HEK293T (cell line): ENCODE measurements at places on chromosomes 1 and 21.

DNA sequence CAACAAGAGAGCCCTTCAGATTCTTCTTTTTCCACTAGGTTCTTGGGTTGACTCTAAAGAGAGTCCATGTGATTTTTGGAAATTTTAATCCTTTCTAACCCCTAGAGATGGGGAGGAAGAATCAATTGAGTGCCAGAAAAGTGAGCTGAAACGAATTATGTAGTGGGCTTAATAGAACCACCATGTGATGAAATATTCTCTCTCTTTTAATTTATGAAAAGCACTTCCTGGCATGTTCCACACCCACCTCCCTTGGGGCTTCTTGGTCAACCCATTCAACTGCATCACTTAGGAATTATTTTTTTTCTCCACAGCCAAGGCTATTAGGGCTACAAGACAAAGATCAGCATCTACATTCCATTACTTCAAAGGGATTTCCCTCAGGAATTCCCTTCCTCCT is 79.6 kb downstream of the ZC3H11B start:
- DNase-seq: no peak

DNA sequence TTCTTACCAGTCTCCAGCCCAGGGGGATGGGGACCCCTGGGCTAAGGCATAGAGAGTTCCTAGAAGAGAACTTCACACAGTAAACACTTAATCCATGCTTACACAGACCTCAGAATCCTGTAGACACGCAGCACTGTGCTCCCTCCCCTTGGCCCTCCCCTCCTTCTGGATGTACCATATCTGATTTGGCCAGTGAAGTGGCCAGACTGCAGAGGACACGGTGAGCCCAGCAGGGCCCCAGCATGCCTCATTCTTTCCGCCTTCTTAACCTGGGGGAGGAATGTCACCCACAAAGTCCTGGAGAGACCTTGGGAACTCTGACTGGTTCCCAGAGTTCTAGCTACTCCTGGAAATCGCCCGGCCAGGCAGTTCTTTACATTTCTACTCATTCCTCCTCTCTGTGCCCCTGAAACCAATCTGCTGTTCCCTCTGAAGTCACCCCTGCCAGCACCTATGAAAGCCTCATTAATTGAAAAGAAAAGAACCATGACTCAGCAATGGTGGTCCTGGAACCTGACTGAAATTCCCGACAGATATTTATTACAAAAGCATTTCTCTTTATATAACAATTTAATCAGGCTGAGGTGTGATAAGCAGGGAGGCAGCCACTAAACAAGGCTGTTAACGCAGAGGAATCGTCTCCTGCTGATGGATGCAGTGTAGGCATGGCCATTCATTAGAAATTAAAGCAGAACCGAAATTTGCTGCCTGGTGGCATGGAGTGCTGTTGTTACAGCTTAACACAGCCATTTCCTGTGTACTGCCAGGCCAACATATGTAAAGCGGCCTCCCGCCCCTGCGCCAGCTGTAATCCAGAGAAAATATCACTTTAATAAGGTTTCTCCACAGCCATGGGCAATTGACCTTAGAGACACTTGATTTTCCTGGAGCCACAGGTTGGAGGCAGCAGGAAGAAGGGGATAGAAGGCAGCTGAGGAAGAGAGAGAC is 74.6 kb upstream of the KCND3 start:
- DNase-seq: no peak

DNA sequence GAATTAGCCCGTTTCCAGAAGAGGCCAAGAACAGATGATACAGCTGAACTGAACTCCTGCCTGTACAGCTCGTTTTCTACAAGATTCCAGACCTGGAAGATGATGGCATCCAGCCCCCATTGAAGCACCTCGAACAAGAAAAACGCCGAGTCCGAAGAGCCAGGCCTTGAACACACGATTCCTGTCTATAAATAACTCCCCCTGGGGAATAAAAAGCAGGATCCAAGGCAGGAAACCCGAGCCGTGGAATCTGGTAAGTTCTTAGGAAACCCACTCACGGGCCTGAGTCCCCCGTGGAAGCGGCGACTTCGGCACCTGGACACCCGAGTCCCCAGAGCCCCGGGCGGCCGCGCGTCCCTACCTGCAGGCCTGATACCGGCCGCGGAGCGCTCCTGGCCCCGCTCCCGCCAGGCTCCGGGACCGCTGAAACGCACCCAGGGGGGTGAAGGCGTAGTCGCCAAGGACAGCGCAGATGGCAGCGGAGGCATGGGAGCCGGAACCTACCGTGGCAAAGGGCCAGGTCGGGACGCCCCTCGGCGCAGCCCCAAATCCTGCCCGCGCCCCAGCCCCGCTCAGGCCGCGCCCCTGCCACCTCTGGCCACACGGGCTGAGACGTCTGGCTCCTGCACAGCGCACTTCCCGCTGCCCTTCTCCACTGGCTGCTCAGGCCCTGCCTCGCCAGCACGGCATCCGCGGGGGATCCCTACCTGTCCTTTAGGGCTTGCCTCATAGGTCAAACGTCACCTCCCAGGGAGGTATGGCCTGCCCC is 14.0 kb upstream of the HLCS start:
- DNase-seq: no peak

GRCh38 chr1:236175642-236176336 is 33.5 kb downstream of the GPR137B start:
- no peak for DNase-seq

DNA sequence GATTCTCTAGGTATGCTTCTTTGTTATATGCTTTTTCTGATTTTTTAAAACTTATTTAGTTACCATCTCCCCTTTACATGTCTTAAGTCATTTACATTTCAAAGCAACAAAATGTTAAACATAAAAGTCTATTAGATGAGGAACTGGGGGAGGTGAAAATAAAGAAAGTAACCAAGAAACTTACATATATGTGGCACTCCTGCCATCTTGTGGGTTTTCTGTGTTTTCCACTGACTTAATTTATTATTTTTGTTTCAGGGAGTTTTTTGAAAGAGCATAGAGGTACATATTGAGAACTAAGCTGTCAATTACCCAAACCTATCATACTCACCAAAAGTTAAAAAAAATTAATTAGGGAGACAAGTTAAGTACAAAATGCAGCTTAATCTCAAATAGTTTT is 1531.1 kb downstream of the MRPL39 start:
- no peak for DNase-seq

DNA sequence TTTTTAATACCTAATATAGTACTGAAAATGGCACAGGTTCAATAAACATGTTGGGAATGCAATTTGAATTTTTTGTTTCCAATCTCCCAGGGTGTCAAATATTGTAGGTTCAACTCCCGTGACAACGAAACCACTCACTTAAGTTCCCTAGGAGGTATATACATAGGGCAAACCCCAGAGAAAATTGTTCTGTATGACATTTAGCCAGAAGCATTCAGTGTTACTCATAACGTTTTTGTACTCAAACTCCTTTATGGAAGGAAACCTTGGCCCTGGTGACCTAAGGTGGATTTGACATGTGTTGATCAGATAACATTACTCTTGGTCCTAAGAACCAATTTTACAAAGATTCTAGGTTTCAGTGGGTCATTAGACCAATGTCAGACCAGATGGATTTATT is 110.6 kb downstream of the USP25 start:
- no peak for DNase-seq

GRCh38 chr1:203289281-203289981 is 15.9 kb upstream of the BTG2 start:
- DNase-seq: no peak

GRCh38 chr1:231763456-231763855 is 136.9 kb downstream of the DISC1 start:
- no peak for DNase-seq

GRCh38 chr1:66217021-66217420 is 316.9 kb upstream of the SGIP1 start:
- DNase-seq: no peak

- no peak for DNase-seq
Measured at GRCh38 chr1:154837034-154837671, 32.9 kb downstream of the KCNN3 start.

DNA sequence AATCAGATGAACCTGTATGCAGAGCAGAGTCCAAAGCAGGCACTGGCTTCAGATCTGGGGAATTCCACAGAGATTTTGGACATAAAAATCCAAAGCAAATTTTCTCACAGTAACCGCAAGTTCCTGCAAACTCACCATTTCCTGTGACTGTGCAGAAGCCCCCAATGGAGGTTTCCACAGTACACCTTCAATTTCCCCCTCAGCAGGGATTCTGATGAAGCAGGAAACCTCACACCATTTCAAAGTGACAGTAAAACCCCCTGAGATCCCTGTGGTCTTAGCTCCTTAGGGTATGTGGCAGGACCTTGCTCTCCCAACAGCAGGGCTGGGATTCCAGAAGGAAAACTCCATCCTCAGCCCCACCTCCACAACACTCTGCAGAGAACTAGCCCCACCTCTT is 6.0 kb upstream of the TGFBR3 start:
- DNase-seq: no peak

DNA sequence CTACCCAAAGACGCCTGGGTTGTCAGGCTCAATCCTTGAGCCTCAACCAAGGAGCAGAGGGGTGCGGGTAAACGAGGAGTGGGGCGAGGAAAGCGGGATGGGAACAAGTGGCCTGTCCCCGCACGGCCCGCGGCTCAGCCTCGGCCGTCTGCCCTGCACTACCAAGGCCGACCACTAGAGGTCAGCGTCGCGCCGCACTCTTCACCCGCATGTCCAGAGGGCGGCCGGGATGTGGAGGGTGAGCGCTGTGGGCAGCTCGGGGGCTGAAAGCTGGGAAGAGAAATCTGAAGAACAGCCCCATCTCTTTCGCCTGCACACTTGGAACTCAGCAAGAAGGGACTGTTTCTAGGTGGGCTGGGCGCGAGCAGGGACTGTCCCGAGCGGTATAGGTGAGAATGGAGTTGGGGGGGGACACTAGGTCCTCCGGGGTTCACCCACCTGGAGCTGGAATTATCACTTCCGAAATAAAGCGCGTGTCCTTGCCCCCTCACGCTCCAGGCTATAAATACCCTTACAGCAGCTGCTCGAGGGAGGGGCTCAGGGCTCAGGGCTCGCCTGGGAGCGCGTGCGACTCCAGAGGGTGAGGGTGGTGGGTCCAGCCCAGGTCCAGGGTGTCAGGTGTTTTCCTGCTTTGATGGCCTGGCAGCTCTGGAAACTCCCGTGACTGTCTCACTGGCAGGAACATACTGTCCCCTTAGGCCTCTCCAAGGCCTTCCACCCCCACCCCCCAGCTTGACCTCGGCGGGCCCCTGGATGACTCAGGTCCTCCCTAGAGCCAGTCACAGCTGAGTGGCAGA is 9.8 kb downstream of the SLC30A2 start:
- peak; percentile 91 for DNase-seq

GRCh38 chr1:166172106-166172505 is 5.3 kb upstream of the FAM78B start:
- no peak for DNase-seq

GRCh38 chr1:53411541-53412152 is 47.6 kb upstream of the DMRTB1 start:
- DNase-seq: no peak

GRCh38 chr1:55582084-55582483 is 366.9 kb upstream of the USP24 start:
- no peak for DNase-seq

DNA sequence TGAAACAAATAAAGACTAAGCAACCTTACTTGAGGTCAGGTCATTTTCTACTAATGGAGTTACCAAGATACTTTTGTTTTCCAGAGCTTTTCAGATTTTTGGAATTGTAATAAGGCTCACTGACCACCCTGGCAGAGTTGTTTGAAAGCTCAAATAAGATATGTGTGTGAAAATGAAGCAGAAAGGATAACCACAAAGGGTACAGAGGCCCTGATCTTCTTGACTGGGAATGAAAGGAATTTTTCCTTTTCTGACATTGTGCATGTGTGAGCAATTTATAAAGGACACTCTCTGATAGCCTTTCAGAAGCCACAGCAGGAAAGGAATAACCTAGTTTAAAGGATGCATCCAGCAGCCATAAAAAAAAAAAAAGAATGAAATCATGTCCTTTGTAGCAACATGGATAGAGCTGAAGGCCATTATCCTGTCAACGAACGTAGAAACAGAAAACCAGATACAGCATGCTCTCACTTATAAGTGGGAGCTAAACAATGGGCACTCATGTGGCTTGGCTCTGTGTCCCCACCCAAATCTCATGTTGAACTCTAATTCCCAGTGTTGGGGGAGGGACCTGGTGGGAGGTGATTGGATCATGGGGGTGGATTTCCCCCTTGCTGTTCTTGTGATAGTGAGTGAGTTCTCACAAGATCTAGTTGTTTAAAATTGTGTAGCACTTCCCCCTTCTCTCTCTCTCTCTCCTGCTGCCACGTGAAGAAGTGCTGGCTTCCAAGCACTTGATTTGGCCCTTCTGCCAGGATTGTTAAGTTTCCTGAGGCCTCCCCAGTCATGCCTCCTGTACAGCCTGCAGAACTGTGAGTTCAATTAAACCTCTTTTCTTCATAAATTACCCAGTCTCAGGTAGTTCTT is 3.1 kb upstream of the SRP9 start:
- DNase-seq: no peak
